ENCODE measurements at places on chromosomes 16 and 17.
A peak's percentile ranks its signal among the peaks of the same experiment; 100 is the strongest.

DNA sequence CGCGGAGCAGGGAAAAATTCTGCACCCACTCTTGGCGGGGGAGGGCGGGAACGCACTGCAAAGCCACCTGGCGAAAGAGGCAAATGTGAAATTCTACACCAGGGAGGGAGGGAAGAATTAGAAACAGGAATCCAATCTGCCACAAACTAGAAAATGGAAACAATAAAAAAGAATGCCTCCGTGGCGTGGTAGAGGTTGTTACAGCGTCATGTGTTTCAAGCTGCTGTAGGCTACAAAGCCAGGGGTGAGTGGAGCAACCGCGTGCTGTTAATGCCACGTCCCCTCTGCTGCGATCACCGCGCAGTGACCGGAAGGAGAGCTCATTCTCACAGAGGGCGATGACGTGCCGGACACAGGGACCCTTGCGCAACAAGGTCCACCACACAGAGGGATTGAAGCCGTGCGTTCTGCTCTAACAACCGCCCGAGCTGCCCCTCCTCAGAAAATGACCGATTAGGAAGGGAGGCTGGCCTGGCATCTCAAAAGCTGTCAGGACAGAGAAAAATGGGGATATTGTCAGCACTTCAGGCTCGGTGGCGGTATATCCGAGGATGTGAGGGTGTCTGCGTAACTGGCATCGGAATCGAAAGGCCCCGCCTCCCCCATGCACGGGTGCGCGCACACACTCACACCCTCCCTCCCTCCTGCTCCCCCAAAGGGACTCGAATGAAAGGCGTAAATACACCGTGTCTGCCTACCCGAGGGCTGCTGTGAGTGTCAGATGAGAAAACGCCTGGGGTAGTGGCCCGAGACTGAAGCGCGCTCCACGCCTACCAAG is 70.8 kb upstream of the TNRC6C start:
- peak; percentile 62 for DNase-seq

DNA sequence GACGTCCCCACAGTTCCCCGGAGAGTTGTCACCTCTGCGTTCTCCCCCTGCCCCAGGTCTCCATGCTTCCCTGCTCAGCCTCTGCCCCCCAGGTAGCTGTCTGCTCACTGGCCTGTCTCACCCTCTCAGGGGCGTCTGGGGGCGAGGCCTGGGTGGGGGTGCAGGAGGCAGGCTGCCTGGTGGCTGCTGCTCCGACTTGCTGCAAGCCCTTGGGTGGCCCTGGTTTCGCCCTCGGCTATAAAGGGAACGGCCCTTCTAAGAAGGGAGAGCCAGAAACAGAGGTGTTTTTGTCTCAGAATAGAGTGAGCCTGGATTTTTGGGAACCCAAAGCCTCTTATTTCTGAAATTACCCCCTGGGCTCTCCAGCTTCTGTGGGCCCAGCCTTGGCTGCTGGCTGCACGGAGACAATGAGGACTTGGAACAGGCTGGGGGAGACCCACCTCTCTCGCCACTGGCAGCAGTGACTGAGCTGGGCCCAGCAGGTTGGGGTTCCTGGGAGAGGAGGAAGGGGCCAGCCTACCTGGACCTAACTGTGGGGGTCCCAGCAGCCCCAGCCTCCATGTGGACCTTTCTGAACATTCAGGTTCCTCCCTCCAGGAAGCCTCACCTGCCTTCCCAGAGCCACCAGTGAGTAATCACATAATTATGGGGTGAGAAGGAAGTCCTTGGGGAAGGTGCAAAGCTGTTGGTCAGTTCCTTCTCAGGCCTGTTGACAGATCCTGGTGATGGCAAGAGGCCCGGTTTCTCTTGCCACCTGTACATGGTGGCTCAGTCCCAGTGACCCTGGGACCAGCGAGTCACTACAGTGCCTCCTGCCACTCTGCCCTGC is 15.5 kb upstream of the SPNS2 start:
- no peak for DNase-seq

DNA sequence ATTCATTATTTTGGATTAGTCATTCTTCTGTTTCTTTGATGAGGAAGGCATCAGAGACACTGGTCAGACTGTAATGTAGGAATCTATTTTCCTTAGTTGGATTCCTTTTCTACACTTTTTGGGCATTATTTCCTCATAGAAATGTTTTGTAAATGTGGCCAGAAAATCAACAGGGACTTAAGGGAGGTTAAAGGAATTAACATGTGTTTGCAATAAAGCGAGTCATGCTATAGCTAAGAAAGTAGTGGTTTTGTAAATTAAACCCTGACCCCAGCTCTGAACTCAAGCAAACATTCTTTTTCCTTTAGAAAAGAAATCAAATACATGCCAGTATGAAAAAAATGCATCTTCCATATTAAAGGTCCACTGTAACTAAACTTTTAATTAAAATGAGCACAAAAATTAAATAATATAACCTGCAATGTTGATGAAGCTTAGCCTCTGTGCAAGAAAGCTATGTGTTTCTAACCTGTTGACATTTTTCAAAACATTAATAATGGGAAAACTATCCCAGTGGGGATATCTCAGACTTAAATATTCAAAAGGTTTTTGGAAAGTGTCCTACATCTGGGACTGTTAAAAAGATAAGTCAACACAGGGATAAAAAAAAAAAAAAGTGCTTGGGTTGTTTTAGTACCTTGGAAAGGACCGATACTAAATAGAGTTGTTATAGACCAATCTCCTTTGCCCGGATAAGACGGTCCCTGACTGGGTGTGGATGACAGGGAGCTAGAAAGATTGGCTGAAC is 428.0 kb downstream of the CA10 start:
- no peak for DNase-seq

GRCh38 chr16:51719376-51719775 is 568.3 kb upstream of the SALL1 start:
- DNase-seq = no peak

GRCh38 chr17:65533056-65533745 is 28.2 kb downstream of the AXIN2 start:
- no peak for DNase-seq

DNA sequence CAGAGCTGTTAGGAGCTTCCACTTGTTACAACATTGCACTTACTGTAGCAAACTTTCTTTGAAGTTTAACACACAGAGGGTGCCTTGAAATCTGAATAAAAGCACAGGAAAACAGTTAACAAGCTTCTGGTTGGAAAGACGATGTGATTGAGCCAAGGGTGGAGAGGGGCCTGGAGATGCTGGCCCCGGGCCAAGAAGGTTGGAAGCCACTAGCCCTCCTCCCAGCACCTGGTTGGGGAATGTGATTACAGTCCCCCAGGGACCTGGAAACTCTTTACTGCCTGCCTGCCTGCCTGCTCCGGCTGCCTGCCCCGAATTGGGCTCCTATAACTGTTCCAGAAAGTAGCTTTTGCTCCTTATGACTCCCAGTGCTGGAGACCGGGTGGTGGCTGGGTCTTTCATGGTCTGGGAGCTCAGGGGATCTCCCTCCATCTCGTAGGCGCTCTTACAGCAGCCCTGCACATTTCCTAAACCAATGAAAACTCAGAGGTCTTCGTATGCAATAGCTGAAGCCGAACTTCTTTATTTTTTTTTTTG is 48.0 kb upstream of the ZFHX3 start:
- peak; percentile 16 for DNase-seq

DNA sequence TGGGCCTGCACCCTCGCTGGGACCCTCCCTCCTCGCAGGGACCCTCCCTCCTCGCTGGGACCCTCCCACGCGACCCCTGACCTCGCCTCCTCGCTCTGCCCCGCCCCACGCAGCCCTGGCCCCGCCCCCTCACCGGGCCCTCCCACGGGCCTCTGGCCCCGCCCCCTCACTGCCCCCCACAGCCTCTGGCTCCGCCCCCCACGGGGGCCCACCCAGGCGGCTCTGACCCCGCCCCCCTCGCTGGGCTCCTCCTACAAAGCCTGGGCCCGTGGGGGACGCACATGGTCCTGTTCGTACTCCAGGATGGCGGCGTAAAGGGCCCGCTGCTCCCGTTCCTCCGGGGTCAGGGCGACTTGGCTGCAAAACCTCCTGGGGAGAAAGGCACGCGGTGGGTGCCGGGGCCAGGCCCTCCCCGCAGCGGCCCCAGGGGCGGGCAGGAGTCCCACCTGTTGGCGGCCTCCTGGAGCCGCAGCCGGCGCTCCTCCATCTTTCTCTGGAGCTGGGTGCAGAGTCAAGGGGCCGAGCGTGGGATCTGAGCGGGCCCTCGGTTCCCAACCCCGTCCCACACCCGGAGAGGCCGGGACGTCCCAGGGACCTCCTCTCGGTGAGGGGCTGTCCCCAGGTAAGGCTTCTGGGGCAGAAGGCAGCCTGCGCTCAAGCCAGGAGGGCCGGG is 9.0 kb downstream of the VPS9D1 start:
- no peak for DNase-seq
